ENCODE measurements at places on chromosomes 7 and 10. TPM values are rescaled to one million over a fixed set of nuclear protein-coding genes. Genes with fewer than 3 reads are reported as not detected.
A peak's percentile ranks its signal among the peaks of the same experiment; 100 is the strongest.

GRCh38 chr10:106111246-106111645 is 1053.3 kb downstream of the SORCS1 start:
- no peak for DNase-seq
- no peak overlapping the region for H3K4me3 ChIP-seq

DNA sequence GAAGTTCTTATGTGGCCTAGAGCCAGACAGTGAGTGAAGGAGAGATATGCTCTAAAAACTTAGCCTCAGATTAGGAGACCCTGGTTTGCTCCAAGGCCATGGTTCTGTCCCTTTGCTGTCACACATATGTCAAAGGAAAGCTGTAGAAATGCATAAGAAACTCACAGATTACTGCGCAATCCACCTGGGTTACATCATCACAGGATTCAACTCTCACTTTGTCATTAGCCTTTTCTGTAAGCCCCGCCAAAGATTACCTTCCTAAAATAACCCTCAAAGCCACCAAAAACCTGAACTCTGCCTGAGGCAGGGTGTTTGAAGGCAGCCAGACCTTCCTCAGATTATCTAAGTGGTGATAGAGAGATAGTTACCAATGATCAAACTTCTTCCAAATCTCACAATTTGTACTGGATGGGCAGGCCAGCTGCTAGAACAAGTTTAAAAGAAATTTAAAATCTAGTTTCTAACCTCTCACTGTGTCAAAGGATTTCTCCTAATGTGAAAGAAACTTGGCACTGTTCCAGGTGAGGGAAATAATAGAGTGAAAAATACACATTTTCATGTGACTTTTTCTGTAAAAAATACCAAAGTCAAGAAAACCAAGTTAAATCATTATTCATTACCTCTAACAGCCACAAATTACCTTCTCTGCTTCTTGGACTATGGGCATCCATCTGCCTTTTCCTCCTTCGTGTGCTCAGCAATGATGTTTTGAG is 567.2 kb downstream of the SUGCT start:
- no peak for DNase-seq
- H3K27ac ChIP-seq, result no peak overlapping the region
- peaks cover 11% of the 10 kb centered on the region for H3K4me1 ChIP-seq

GRCh38 chr7:157411580-157411979 is 74.8 kb downstream of the DNAJB6 start:
- peaks cover 2% of the 10 kb centered on the region for H3K36me3 ChIP-seq
- H3K4me1 ChIP-seq, result no peaks in the 10 kb centered on the region
- no peaks in the 10 kb centered on the region for H3K27me3 ChIP-seq
- no peak overlapping the region for H3K27ac ChIP-seq

GRCh38 chr10:89609833-89610346 is 35.2 kb downstream of the PANK1 start:
- H3K27ac ChIP-seq, result no peak overlapping the region
- peaks cover 6% of the 10 kb centered on the region for H3K36me3 ChIP-seq
- no peaks in the 10 kb centered on the region for H3K27me3 ChIP-seq

- peaks cover 27% of the 10 kb centered on the region for H3K27me3 ChIP-seq
- no peak overlapping the region for H3K27ac ChIP-seq
- H3K4me3 ChIP-seq, result no peak overlapping the region
- DNase-seq, result no peak
- no peaks in the 10 kb centered on the region for H3K36me3 ChIP-seq
Observed at GRCh38 chr7:158470336-158470735, 117.3 kb downstream of the PTPRN2 start.

- no peak for DNase-seq
- no peaks in the 10 kb centered on the region for H3K36me3 ChIP-seq
- peaks cover 42% of the 10 kb centered on the region for H3K4me1 ChIP-seq
- H3K4me3 ChIP-seq, result no peak overlapping the region
- H3K27ac ChIP-seq, result no peak overlapping the region
Observed at GRCh38 chr10:117165538-117166417, 27.7 kb upstream of the VAX1 start.

GRCh38 chr7:26792006-26792405 is 72.4 kb downstream of the SKAP2 start:
- no peaks in the 10 kb centered on the region for H3K27me3 ChIP-seq
- no peaks in the 10 kb centered on the region for H3K4me1 ChIP-seq
- H3K4me3 ChIP-seq, result no peak overlapping the region
- H3K27ac ChIP-seq, result no peak overlapping the region

DNA sequence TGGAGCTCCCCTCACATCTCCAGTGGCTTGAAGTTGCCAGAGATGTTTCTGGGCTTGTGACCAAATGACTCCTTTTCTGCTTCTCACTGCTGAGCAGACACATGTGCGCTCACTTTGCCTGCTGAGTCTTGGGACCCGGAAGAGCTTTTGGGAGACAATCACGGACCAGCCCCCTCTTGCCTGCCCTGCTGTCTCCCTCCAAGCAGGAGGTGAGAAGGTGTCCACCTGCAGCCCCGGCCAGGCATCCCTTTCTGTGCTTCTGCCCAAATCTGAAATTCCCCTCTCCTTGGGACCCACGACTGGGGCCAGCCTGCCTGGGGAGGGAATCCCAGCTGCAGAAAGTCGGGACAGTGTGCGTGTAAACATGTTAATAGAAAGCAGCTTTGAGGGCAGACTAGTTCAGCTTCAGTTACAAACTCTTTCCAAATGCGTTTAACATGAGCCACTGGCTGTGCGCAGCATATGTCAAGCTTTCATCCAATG is 31.7 kb downstream of the HTRA1 start:
- H3K4me1 ChIP-seq, result peaks cover 25% of the 10 kb centered on the region
- H3K36me3 ChIP-seq, result no peaks in the 10 kb centered on the region
- no peak for DNase-seq
- no peak overlapping the region for H3K27ac ChIP-seq

DNA sequence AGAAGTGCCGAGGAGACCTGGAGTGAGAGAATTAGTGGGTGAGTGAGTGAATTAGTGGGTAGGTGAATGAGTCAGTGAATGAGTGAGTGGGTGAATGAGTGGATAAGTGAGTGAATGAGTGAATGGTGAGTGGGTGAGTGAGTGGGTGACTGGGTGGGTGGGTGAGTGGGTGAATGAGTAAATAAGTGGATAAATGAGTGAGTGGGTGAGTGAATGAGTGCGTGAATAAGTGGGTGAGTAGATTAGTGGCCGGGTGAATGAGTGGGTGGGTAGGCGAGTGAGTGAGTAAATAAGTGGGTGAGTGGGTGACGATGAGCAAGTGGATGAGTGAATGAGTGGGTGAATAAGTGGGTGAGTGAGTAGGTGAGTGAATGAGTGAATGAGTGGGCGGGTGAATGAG is 243.7 kb upstream of the MGMT start:
- H3K4me3 ChIP-seq, result no peak overlapping the region
- H3K4me1 ChIP-seq, result no peaks in the 10 kb centered on the region
- H3K36me3 ChIP-seq, result no peaks in the 10 kb centered on the region
- no peak overlapping the region for H3K27ac ChIP-seq
- no peaks in the 10 kb centered on the region for H3K27me3 ChIP-seq

DNA sequence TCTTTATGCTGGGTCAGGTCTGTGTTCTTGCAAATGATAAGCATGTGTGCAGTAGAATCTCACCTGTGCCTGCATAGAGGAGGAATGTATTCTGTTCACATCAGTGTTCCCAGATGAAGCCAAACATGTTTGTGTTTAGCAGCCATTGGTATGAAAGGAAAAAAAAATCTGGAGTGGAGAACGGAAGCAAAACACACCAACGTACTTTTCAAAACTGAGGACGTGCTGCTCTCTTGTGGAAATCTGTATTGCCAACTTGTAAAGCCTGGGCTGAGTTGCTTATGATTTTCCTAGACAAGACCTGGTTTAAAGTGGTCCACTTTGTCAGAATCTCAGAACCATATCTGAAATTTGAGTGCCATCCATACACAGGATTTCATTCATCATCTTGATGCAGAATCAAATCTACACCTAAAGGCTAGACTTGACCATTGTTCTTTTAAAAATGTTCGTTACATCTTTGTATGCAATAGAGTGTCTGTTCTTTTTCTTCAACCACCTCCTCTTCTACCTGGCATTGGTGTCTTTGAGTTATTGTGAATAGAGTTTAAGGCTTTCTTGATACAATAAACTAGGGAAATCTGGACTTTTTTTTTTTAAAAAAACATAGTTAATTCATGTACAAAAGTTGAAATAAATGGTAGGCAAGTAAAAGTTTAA is 367.7 kb downstream of the PHF14 start:
- H3K4me3 ChIP-seq, result no peak overlapping the region
- H3K36me3 ChIP-seq, result no peaks in the 10 kb centered on the region

DNA sequence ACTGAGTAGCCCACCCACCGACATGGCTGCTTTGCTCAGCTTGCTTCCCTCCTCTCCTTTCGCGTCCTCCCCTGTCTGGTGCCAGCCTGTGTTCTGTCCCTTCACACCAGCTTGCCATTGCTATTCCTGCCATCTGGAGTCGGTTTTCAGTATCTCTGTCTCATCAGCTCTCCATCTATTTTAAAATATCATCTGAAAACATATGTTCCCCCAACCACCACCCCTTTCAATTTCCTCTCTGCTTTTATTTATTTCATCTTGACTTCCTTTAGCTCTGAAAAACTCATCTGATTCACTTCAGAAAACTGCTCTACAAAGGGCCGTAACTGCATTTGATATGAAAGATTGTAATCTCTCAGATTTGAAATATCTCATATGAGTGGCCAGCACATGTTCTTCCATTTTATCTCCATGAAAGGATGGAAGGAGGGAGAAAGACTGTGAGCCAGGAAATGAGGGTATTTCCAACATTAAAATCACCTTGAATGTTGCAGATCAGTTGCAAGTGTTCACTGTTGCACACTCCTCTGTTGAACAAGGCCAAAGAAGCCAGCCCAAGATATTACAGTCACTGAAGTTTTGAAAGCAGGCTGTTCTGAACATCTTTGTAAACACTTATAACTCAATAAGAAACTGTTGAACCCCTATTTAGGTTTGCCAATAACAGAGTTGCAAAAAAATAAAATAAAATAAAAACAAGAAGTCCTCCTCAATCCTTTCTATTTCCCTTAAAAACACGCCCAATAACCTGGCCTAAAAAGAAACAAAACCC is 202.4 kb upstream of the NEBL start:
- peaks cover 7% of the 10 kb centered on the region for H3K4me1 ChIP-seq
- H3K36me3 ChIP-seq, result no peaks in the 10 kb centered on the region
- H3K4me3 ChIP-seq, result no peak overlapping the region
- DNase-seq, result no peak
- H3K27ac ChIP-seq, result peak overlapping the region; percentile 33

- no peaks in the 10 kb centered on the region for H3K36me3 ChIP-seq
- H3K4me3 ChIP-seq, result no peak overlapping the region
- no peaks in the 10 kb centered on the region for H3K27me3 ChIP-seq
- no peak for DNase-seq
- no peaks in the 10 kb centered on the region for H3K4me1 ChIP-seq
Observed at GRCh38 chr7:37908221-37908788, 8.3 kb downstream of the SFRP4 start.

- peak overlapping the region; percentile 58 for H3K4me3 ChIP-seq
- H3K4me1 ChIP-seq, result peaks cover 2% of the 10 kb centered on the region
- H3K27ac ChIP-seq, result no peak overlapping the region
Observed at GRCh38 chr10:52308251-52309031, 5.6 kb upstream of the DKK1 start.

DNA sequence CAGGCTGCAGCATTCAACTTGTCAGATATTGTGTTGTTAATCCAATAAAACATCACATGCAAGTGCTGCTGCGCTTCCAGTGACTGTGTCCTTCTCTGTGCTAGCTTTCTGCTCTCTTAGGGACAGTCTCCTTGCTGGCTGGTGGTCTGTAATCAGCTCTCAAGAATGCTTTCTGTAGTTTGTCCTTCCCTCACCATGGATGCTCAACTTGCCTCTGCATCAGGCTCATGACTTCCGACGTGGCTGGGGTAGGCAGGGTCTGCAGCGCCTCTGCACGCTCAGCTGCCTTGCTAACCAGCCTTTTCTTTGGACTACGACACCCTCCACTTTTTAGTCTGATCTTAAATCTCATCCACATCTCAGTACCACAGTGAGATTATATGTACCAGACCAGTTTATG is 58.3 kb downstream of the MMRN2 start:
- H3K27me3 ChIP-seq, result no peaks in the 10 kb centered on the region
- no peak for DNase-seq
- no peaks in the 10 kb centered on the region for H3K36me3 ChIP-seq
- no peak overlapping the region for H3K4me3 ChIP-seq
- no peaks in the 10 kb centered on the region for H3K4me1 ChIP-seq
- H3K27ac ChIP-seq, result no peak overlapping the region

GRCh38 chr10:4263601-4263921 is 478.6 kb upstream of the KLF6 start:
- DNase-seq, result no peak
- no peaks in the 10 kb centered on the region for H3K36me3 ChIP-seq
- H3K4me3 ChIP-seq, result no peak overlapping the region
- H3K4me1 ChIP-seq, result peaks cover 5% of the 10 kb centered on the region
- no peak overlapping the region for H3K27ac ChIP-seq
- H3K27me3 ChIP-seq, result no peaks in the 10 kb centered on the region

- DNase-seq, result no peak
- no peaks in the 10 kb centered on the region for H3K27me3 ChIP-seq
- no peak overlapping the region for H3K4me3 ChIP-seq
- peaks cover 2% of the 10 kb centered on the region for H3K36me3 ChIP-seq
- H3K27ac ChIP-seq, result peak overlapping the region; percentile 12
Observed at GRCh38 chr10:74058071-74058470, 60.2 kb downstream of the VCL start.

DNA sequence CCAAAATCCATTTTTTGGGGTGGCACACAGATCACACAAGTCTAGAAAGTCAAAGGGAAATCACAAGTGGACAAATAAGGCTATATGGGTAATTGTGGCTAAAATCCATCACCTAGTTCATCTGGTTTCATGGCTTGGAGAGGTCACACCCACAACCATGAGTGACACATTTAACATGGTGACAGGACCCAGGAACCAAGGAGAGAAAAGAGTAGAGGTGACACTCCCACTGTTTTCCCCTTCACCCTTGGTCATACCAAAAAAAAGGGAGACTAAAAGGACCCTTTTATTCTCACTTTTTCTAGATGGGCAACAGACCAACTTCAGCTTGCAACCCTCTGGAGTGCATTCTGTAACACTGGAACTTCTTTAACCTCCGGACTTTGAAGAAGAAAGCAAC is 46.2 kb upstream of the ZNF107 start:
- H3K27ac ChIP-seq, result no peak overlapping the region
- H3K36me3 ChIP-seq, result no peaks in the 10 kb centered on the region
- no peak overlapping the region for H3K4me3 ChIP-seq
- no peak for DNase-seq
- H3K4me1 ChIP-seq, result peaks cover 2% of the 10 kb centered on the region

DNA sequence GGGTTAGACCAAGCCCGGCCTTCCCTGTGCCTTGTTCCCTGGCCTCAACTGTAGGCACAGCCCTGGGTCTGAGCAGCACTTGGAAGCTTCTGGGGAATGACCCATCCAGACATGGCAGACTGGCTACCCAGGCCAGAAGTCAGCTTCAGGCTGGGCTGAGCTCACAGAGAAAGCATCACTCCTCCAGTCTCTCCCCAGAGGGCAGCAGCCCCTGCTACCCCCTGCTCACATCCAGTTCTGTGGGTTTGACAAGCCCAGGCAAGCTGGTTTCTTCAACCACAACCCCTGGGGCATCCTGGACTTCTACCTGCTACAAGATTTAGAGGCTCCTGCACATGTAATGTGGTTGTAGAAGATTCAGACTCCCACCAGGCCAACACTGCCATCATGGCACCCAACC is 9.0 kb downstream of the C10orf71 start:
- H3K27ac ChIP-seq, result no peak overlapping the region
- no peak overlapping the region for H3K4me3 ChIP-seq
- H3K36me3 ChIP-seq, result no peaks in the 10 kb centered on the region
- no peaks in the 10 kb centered on the region for H3K27me3 ChIP-seq
- DNase-seq, result no peak

The CCL24 gene
- total RNA-seq, result not detected

The OGA gene
- 406 TPM for total RNA-seq

The TMEM225B gene
- 2.3 TPM for total RNA-seq

The CAMK2B gene
- total RNA-seq, result not detected

The RNLS gene
- 3.1 TPM for total RNA-seq

The UBTD1 gene
- 2.7 TPM for total RNA-seq

The PPP1R17 gene
- not detected for total RNA-seq

The TEX36 gene
- total RNA-seq, result not detected

The SPDYE6 gene
- not detected for total RNA-seq

The ANKMY2 gene
- 13.6 TPM for total RNA-seq

Data from naive thymus-derived CD8-positive, alpha-beta T cell (primary cell).